ENCODE measurements at places on chromosomes 2 and 18.

GRCh38 chr2:75310876-75311275 is 111.6 kb upstream of the TACR1 start:
- DNase-seq: no peak

DNA sequence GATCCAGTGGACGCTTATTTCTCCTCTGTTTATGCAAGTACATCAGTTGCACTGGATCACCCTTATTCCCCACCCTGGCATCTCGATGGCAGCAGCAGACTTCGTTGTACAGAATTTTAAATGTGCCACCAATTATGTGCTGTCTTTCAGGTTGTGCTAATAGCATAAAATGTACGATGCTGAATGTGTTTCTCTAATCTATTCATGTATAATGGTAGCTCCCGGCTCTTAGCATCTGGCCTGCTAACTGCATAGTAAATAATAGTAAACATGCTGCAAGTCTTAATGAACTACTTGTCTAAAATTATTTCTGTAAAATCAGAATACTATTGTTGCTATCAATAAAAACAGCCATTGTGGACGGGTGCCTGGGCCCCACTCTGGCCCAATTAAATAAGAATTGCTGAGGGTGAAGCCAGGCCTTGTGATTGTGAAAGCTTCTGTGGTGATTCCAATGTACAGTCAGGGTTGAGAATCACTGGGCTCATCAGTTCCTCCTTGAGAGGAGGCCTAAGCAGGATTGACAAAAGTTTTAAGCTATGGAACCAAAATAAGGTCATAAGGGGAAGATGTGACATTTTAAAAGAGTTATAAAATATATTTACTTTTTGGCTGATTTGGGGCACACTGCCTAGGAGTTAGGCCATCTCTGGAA is 14.4 kb upstream of the MYO3B start:
- no peak for DNase-seq

DNA sequence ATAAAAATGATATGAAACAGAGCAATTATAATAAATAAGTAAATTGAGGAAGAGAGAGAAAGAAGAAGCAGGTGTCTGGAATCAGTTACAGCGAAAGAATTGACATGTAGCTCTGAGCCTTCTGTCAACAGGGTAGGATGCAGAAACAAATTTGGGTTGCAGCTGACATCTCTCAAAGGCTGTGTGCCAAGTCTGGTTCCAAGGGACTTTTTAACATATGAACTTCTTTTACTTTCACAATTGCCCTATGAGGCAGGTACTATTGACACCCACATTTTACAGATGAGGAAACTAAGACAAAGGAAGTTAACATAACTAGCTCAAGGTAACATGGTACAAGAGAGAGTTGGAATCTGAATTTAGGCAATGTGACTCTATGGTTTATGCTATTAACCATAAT is 260.0 kb downstream of the ASXL3 start:
- DNase-seq: no peak

DNA sequence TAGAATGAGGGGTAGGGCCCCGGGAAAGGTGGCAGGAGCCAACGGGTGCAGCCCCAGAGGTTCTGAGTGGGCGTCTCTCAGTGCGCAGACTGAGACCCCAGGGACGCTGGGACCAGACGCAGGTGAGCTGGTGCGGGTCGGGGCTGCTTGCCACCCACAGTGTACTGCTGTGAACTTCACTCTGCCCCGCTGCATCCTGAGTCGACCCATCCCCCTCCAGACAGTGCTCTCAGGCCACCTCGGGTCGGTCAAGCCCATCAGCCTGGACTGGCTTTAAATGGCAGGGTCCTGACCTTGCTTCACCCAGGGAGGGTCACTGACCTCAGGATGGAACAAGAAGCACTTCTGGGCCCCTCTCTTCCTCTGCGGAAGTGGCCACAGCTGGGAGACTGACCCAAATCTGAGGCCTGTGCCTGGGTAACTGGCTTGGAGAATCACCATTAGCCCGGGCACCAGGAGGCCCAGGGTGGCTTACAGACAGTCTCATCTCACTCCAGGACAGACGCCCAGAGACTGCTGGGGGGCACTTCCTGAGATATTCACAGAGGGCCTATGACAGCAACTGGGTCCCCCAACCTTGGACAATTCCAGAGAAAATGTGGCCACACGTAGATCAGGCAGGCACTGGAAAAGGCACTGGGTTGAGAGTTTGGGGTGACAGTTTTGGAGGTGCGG is 23.7 kb upstream of the BOK start:
- DNase-seq: no peak

GRCh38 chr2:100104718-100105677 is 37.4 kb downstream of the AFF3 start:
- DNase-seq: no peak

DNA sequence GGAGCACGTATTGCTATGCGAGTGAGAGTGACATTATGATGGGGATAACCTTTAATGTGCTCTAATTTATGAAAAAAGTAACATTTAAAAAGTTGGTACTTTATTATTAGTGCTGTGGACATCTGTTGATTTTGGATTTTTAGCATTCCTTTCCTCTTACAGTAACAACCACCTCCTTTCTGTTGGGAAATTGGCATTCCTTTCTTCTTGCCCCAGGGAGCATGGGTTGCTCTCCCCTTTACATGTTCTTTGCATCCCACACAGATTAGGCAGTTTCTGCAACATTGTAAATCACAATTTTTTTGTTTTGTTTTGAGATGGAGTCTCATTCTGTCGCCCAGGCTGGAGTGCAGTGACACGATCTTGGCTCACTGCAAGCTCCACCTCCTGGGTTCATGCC is 300.2 kb downstream of the LPIN1 start:
- DNase-seq: no peak

GRCh38 chr2:187354661-187355060 is 93.4 kb downstream of the CALCRL start:
- DNase-seq: no peak

DNA sequence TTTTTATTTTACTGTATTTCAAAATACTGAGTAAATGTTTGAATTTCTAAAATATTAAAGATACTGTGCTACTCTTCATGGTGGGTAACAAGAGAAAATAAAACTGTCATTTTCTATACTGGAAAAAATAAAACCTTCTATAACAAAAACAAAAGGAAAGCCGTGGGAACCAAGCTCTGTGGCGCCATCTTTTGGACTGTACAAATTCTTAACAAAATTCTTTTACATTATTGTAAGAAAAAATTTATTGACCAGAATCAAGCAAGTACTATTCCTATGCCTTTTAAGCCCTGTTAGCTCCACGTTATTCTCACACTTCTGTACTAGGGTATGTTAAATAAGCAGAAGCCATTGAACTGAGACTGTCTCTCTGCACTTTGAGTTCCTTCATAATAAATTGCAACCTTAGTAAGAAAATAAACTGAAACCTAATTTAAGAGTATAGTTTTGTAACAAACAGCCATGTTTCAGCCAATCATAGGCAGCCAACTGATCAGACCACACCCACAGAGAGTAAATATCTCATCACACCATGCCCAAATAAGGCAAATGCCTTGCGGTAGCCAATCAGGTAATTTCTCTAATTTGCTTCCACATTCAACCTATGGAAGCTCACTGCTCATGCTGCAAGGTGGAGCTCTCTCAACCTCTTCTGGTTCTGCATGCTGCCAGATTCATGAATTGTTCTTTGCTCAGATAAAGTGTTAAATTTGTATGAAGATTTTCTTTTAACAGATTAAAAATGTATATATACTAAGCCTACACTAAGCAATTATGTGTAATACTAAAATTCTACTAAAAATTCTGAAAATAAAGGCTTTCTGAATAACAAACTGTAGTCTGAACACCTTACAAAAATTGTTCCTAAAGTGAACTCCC is 42.2 kb downstream of the HIBCH start:
- peak; percentile 8 for DNase-seq

DNA sequence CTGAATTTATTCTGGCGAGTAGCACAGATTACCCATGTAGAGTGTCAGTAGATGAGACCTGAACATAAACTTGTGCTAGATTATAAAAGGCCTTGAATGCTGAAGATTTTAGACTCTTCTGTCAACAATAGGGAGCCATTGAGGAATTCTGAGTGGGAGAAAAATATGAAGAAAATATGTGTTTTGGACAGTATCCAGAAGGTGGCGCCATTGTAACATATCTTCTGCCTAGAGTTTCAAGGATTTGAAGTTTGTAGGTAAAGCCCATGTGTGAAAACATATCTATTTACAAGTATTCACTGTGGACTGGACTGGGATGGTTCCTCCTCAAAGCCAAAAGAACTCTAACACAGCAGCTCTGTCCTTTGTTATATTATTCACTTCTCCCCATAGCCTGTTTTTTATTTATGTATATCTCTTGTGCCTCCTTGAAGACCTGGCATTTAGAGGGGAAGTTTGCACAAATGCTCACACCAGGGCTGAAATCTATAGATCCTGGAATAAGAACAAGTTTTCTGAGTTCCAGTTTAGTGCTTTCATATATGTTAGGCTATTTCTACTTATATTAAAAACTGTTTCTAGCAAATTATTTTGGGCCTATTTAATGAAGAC is 124.9 kb downstream of the RDH14 start:
- peak; percentile 20 for DNase-seq

- no peak for DNase-seq
Observed at GRCh38 chr2:241547781-241548450, 10.6 kb upstream of the BOK start.

GRCh38 chr2:79799729-79800128 is 286.9 kb downstream of the CTNNA2 start:
- DNase-seq: no peak

DNA sequence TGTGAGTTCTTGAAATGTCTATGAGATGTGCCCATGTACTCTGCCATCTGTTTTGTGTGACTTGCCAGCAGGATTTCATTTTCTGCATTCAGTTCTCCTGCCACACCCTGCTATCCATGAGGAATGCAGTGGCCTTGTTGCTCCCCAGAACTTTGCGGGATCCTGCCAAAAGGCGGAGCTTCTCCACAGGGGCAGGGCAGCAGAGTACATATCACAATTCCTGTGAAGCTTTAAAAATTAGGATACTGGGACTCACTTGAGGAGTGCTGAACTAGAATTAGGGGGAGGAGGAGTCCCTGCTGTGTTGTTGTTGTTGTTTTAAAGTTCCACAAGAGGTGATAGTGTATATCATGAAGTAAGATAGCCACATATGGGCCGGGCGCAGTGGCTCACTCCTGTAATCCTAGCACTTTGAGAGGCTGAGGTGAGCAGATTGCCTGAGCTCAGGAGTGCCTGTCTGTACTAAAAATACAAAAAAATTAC is 76.4 kb downstream of the TANC1 start:
- DNase-seq: no peak

GRCh38 chr2:137865954-137866540 is 98.2 kb upstream of the HNMT start:
- DNase-seq: peak; percentile 37

DNA sequence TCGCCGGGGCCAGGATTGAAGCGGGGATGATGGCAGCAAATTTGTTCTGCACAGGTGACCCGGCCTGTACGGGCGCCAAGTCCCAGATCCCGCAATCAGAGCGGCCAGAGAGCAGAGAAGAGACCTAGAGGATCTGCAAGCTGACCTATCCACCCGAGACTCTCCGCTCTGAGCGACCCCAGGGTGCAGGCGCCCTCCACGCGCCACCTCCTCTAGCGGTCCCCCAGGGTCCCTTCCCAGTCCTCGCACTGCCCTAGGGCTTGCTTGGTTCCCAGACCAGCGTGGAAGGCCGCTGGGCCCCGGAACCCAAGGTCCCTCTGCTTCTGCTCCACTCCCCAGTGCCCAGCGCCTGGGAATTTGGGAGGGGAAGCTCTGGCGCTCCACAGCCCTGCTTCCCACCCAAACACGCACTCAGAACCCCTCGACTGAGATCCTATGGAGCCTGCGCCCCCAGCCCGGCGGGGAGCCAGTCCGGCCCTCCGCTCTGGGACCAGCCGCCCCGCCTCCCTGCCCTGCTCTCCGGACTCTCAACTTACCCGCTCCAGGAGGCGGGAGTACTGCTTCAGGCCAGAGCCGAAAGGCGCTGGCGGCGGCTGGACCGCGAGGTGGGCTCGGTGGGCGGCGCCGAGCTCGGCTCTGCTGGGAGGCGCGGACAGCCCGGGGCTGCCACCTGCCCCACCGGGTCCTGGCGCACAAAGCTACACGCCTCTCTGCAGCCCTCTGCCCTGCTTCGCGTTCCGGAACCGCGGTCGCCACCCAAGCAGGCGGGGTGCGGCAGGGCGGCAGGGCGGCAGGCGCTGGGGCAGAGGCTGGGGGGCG is 3.0 kb upstream of the SIX3 start:
- no peak for DNase-seq

DNA sequence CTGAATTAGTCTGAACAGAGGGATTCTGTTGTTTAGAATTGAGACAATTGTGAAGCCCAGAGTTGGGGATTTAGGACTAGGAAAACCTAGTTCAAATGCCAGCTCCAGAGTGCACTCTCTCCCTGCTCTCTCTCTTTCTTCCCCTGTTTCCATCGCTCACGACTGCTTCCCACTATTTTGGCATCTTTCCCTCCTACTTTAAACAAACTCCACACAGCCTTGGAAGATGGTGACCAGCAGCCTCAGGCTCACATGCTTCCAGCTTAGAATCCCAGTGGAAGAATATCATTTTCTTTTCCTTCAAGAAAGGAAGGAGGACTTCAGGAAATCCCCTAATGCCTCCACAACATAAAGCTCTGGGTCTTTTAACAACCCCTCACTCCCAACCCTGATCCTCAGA is 6.1 kb upstream of the DNMT3A start:
- DNase-seq: no peak

DNA sequence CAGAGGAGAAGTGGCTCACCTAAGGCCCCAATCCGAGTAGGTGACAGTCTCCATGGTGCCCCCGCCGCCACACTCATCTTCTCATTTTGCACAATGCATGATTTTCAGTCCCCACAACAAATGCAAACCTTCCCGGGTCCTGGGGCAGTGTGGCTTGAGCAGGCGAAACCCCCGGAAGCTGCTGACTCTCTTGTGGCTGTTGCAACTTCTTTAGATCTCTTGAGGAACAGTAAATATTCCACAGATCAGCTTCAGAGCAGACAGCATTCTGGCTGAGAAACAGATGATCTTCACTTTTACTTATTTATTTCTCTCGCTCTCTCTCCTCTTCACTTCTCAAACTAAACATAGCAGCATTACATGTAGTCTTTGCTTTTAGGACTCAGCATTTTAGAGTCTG is 51.9 kb downstream of the ASAP2 start:
- DNase-seq: no peak

- DNase-seq: no peak
Observed at GRCh38 chr2:44553456-44553855, 191.7 kb downstream of the CAMKMT start.

GRCh38 chr2:138000009-138000408 is 35.7 kb downstream of the HNMT start:
- DNase-seq: no peak

GRCh38 chr2:172449911-172450550 is 22.6 kb downstream of the ITGA6 start:
- DNase-seq: no peak

Measured in CD4-positive, alpha-beta T cell treated with Interleukin-4 for 4 hours (primary cell).